ENCODE measurements at places on chromosomes 6 and 20.

GRCh38 chr20:51412333-51412871 lies 130.1 kb downstream of the NFATC2 start:
- no peak for DNase-seq

DNA sequence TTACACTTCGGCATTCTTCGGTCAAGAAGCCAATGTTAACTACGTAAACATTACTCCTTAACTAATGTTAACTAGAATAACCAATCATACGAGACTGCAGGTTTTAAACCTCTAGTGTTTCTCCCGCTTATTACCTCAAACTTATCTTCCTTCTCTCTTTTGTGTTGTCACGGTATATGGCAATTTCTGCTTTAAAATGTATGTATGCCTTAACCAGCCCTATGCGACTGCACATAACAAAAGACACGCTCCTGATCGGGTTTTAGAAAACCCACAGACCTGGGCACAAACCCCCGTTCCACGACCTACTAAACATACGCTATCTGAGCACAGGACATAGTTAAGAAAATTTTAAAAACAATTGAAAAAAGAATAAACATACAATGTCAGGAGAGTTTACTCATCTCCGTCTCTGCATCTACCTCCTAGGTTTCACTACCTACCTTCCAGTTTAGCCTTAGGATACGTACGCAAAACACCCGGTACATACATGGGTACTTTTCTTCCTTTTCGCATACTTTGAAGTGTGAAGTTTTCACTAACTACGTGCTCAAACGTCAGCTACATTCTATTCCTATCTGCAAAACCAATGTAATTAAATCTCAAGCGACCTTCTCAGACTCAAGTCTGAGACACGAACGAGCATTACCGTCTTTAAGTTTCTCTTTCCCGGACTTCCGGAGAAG lies 1.1 kb downstream of the CD164 start:
- peak; percentile 24 for DNase-seq

DNA sequence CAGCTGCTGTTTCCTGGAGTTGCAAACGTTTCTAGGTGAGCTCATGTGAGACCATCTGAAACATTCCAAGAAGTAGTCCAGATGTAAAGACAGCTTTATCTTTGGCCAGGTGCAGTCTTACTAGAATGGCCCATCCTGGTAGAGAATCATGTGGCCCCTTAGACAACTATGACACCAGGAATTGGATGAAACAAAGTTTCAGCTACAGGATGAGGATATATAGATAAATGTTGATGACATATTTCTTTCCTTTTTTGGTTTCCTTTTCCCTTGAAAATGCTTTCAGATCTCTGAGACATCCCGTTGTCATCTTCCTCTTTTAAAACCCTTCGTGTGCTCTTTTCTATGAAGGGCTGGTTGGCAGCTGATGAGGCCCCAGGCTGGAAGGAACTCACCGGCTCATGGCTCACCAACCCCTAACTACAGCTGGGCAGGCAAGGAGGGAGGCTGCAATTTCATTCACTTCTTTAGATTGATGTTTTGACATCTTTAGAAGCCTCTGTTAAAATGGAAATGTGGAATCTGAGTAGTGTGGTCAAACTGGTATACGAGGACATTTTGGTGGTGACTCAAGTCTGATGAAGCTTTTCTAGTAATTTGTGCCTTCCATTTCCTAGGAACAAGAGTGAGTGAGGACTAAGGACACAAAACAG lies 167.9 kb upstream of the TNFAIP3 start:
- DNase-seq: no peak

- DNase-seq: no peak
Measured at GRCh38 chr6:77354581-77354980, 108.7 kb downstream of the HTR1B start.

GRCh38 chr6:165835410-165835851 lies 172.4 kb upstream of the PDE10A start:
- DNase-seq: no peak

DNA sequence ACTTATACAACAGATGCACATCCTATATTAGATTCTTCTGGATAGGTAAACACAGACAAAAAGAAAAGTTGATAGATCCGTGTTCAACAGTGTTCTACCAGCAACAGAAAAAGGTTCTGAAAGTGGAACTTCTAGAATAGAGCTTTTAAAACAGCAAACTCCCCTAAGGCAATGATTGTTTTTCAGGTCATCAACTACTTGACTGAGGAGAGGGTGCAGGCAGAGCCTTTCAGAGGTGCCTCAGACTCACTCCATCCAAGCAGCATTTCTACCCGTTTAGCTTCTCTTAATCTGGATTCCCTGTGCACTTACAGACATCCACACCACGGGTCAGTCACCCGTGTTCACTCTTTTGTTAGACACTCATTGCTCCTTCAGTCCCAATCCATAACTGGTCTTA lies 28.9 kb downstream of the FYN start:
- no peak for DNase-seq

GRCh38 chr20:46021361-46022359 lies 7.4 kb upstream of the SLC12A5 start:
- DNase-seq: peak; percentile 92

Data from HuH-7 (cell line).